ENCODE measurements at places on chromosomes 13 and 19.

- DNase-seq, result no peak
Observed at GRCh38 chr13:73303851-73304250, 245.0 kb downstream of the KLF5 start.

DNA sequence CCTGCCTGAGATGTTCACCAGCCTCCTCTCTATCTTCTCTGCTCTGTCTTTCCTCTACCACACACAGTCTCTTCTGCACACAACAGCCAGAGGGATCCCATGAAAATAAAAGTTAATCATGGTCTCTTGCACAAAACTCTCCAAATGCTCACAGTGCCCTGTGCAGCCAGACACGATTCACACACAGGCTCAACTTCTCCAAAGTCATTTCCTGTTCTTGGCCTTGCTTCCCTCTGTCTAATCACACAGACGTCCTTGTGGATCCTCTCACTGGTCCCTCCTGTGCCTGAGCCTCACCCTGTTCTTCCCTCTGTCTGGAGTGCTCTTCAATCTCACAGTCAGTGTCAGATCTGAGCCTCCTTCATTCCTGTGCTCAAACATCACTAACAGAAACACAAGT is 7.8 kb downstream of the SIGLEC12 start:
- no peak for DNase-seq

GRCh38 chr19:7787141-7787540 is 24.1 kb downstream of the CLEC4M start:
- DNase-seq, result no peak

GRCh38 chr19:33841685-33842084 is 45.0 kb downstream of the KCTD15 start:
- no peak for DNase-seq

DNA sequence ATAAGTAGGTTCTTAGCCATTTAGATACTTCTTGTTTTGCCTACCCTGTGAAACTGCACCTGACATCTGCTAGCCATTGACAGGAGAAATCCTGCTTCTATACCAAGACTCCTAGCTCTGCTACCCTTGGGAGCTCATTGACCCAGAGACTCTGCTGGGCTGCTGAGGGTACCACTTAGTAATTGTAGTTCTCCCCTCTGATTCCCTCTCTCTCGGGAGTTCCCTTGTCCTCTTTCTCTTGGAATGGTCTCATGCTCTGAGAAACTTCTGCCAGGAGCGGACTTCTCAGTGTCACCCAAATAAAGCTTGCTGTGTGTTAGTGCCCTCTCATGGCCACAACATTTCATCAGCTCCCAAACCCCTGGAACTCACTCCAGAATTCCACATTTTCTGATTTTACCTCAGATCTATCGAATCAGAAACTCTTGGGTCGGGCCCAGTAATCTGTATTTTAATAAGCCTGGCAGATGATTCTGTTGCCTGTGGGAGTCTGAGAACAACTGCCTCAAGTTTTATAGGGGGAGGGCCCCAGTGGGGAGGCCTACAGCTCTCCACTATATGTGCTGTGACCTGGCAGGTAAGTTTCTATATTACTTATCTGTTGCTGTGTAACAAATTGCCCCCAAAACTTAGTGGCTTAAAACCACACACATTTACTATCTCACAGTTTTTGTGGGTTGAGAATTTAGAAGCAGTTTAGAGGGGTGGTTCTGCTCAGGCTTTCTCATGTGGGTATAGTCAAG is 221.1 kb downstream of the TDRD3 start:
- DNase-seq, result no peak

- no peak for DNase-seq
Observed at GRCh38 chr13:39959497-39960144, 304.2 kb downstream of the COG6 start.

- no peak for DNase-seq
Observed at GRCh38 chr13:70769817-70770216, 661.6 kb upstream of the KLHL1 start.
